Stimulated activated CD8-positive, alpha-beta memory T cell treated with anti-CD3 and anti-CD28 coated beads, Interleukin-4, amount 100 ng/mL, for 4 hours (primary cell): ENCODE measurements at places on chromosomes 3 and 15.

DNA sequence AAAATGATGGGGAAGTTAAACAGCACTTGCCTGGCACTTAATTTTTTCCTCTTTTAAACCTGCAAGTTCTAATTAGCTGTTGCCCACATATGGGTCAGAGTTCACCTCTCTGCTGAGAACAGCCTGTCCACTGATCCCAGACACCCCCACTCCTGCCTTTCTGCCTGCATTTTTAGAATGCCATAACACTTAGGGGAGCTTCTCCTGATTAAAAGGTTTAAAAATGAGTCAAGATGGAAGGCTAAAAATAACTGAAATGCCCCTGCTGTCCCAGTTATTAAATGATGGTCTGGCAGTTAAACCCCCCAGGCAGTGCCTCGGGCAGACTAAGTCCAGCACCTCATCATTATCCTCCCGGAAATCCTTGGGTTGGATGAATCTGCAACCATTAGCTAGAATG, 913.6 kb upstream of the ARPP21 start:
- DNase-seq = no peak

- no peak for DNase-seq
These were observed 612 bp upstream of the TBL1XR1 start for GRCh38 chr3:177197727-177198460.

DNA sequence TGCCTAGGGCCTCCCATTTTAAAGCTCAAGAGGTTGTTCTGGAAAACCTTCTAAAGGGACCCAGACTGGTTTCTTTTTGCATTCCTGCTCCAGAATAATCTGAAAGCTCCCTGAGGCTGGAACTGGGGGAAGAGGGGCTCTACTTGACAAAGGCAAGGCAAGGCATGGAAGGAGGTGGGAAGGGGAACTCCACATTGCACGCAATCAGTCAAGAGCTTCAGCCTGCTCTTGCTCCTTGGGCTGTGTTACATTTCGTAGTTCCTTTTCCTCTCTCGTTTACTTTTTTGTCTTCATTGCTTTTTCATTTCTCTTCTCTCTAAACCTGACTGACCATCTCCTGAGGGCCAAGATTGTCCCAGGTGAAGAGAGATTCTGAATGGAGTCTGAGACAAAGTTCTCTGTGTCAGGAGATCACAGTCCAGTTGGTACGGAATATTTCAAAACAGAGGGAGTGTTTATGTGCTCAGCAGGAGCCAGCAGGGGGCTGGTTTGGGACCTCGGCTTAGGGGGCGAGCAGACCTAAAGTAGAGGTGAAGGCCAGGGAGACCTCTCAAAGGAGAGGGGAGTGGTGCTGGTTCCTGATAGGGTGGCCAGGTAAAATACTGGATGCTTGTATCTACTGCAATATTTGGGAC, 6.0 kb upstream of the KCTD6 start:
- no peak for DNase-seq

DNA sequence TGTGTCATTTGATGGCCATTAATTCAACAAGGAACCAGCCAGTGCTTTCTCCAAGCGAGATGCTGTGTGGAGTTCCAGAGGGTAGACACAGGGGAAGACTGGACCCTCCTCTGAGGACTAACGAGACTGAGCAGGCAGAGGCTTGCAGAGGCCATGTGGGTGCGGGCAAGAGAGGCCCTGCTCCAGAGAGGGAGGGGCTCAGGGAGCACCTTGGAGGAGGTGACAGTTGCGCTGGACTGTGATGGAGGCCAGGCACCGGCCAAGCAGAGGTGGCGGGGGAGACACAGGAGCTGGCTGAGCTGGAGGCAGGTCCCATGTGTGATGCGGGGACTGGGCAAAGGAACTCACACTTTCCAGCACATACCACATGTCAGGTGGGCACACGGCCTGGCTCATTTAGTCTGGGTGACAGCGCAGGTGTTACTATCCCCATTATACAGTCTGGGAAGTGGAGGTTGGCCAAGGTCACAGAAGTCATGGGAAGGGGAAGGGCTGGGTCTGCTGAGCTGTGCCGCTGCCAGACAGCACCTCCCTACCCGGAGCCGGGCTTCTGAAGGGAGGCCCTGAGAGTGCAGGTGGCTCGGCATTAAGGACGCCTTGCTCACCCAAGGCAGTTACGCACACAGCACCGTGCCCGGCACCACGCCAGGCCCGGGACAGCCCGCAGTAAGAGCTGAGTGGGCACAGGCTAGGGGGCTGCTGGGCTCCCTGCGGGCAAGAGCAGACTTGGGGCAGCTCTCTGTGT, 3.7 kb downstream of the MELTF start:
- DNase-seq = no peak

DNA sequence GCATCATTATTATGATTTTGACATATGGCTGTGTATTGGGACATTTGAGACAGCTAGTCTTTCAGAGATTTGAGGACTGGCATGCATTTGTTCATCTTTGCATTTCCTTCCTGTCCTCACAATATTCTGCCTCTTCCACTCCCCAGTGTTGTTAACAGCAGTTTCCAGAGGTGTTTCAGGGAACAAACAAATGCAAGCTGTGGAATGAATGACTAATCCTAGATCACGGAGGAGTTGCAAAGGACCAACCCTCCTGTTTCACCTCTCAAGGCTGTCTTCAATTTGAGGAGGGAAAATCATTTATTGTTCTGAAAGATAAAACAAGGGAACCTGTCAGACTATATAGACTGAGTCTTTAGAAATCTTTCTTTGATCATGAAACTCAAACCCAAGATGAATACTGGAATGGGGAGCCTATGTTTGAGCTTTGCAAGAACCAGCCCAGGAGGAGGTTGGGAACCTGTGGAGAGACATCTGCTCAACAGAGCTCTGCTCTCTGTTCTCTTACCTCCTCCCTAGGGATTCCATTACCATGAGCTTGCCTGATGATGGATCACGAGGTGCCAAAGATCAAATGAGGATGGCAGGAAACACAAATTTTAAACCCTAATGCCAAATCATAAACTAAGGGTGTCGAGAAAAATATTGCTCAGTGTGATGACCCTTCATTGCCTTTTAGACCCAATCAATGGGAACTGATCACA, 68.5 kb downstream of the SLC7A14 start:
- DNase-seq = no peak
